Aortic smooth muscle cell (primary cell): ENCODE measurements at places on chromosomes 7 and 10. TPM values are rescaled to one million over a fixed set of nuclear protein-coding genes. Genes with fewer than 3 reads are reported as not detected.

The CHAT gene
- total RNA-seq: 0.06 TPM in 1 of 2 replicates, not detected in the other

The CDCA7L gene
- total RNA-seq: 12.9 and 21.8 TPM in 2 replicates

The FKBP9 gene
- total RNA-seq: 318 and 351 TPM in 2 replicates

The SEMA4G gene
- 0.13 and 0.31 TPM in 2 replicates for total RNA-seq

The JAKMIP3 gene
- total RNA-seq: 0.06 and 0.13 TPM in 2 replicates

The DDX50 gene
- 45.9 and 51.9 TPM in 2 replicates for total RNA-seq

The AGAP5 gene
- total RNA-seq: 2.6 and 2.7 TPM in 2 replicates

The CYTH3 gene
- total RNA-seq: 28.8 and 37.2 TPM in 2 replicates

The GHITM gene
- total RNA-seq: 190 and 196 TPM in 2 replicates

The SPDYE2B gene
- total RNA-seq: not detected in 2 replicates

The TMEM236 gene
- total RNA-seq: 0.06 TPM in 1 of 2 replicates, not detected in the other
